ENCODE measurements at places on chromosomes 12 and 14.

- peak; percentile 20 for DNase-seq
Measured at GRCh38 chr14:89422952-89423345, 5.9 kb upstream of the FOXN3 start.

DNA sequence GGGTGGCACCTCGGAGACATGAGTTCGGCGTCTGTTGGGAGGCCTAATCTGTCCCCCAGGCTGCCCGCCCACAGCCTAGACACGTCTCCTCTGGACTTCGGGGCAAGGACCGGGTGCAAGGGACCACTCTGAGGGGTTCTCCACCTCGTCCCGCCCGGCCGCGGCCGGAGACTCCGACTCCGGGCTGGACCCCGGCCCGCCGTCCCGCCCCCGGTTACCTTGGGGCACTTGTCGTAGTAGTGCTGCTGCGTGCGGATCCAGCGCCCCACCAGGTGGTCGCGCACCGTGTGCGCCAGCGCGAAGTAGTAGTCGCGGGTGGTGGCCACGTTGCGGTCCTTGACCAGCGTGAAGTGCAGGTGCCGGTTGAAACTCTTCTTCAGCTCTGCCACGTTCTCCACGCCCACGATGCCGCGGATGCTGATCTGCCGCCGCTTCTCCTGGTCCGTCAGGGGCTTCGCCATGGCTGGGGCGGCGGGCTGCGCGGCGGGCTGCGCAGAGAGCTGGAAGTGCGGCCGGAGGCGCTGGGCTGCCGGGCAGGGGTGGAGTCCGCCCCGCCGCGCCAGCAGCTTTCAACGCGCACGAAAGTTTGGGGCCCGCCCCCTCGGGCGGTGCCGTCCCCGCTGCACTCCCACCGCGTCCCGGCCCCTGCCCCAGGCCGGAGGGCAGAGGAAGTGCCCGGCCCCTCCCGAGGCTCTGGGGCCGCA, at the start of gene PYGL:
PYGL (minus strand) TSS at position 541 of the 704 bp plus-strand sequence; CDS start at position 461, 80 bp downstream.
- peak; percentile 32 for DNase-seq

- peak; percentile 36 for DNase-seq
Measured at GRCh38 chr14:58637040-58637390, 747 bp upstream of the DACT1 start.

DNA sequence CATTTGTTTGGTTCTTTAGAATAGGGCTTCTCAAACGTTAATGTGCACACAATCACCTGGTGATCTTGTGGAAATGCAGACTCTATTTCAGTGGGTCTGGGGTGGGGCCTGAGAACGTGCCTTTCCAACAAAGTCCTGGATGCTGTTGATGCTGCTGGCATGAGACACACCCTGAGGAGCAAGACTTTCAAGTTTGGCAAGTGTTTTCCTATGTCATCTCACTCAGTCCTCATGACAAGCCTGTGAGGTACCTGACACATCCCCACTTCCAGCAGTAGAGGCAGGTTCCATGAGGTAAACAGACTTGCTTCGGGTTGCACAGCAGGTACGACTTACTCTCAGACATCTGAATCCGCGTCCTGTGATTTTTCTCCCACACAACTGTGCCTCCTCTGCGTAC, 147.1 kb downstream of the MYRFL start:
- DNase-seq, result no peak

- no peak for DNase-seq
Measured at GRCh38 chr12:42631513-42631912, 42.0 kb upstream of the PRICKLE1 start.

- no peak for DNase-seq
Measured at GRCh38 chr14:61498303-61498702, 176.9 kb downstream of the PRKCH start.

DNA sequence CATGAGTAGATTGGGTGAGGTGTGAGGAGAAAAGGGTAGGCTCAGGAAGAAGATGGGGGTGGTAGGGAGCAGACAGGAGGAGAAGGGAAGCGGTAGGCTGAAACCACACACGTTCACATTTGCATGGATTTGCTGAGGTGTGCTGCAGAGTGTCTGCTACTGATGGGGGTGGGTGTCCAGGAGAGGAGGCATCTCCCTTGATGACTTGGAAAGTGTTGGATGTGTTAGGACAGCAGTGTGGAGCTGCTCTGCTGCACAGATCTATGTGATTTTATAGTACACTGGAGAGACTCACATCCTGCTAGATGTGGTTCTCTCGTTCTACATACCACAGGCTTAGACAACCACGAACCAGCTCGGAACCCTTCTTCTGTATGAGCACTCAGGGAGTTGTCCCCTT, 9.3 kb downstream of the ZFHX2 start:
- no peak for DNase-seq

Measured in stimulated activated naive CD8-positive, alpha-beta T cell treated with anti-CD3 and anti-CD28 coated beads, Interleukin-15, amount 100 ng/mL, for 72 hours (primary cell).